A172 (cell line): ENCODE measurements at places on chromosomes 16 and 17. TPM values are rescaled to one million over a fixed set of nuclear protein-coding genes. Genes with fewer than 3 reads are reported as not detected.
A peak's percentile ranks its signal among the peaks of the same experiment; 100 is the strongest.

The CETP gene
- total RNA-seq: not detected in 2 replicates

- no peak for DNase-seq
Measured at GRCh38 chr16:30054959-30055553, 10.5 kb upstream of the ALDOA start.

The ADGRG1 gene
- total RNA-seq: 26.9 and 32.6 TPM in 2 replicates

GRCh38 chr17:62627219-62627903 lies at the start of gene MRC2:
Gene MRC2, plus strand, starts transcription at chr17:62627670. Its CDS starts 133 bp downstream, at chr17:62627803.
- peak; percentile 64 for DNase-seq

- no peak for DNase-seq
Measured at GRCh38 chr17:59365383-59365981, 34.0 kb downstream of the YPEL2 start.

The HSD17B1 gene
- 1.3 and 1.6 TPM in 2 replicates for total RNA-seq

DNA sequence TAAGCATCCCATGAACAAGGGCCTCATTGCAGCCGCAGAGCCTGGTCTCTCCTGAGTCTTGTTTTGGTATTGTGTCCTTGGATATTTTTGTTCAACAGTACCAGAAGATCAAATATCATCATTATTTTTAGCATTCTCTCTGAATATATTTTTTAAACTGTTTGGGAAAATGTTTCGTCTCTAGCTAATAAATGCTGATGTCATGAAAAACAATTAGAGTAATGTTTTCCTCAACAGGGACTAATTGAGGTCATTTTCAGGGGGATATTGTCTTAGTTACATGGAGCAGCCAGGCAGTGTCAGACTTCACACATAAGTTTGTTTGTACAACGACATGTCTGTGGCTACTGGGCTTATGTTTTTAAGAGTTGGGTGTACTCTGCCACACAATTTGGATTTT lies 805.3 kb upstream of the SOX9 start:
- no peak for DNase-seq

The KIF2B gene
- not detected in 2 replicates for total RNA-seq

The DNAH3 gene
- 0.07 TPM in 1 of 2 replicates, not detected in the other for total RNA-seq

GRCh38 chr17:72071330-72071729 lies 49.5 kb upstream of the SOX9 start:
- no peak for DNase-seq

The RPL38 gene
- 351 and 1,058 TPM in 2 replicates for total RNA-seq

GRCh38 chr17:78723957-78724356 lies 58.1 kb downstream of the CYTH1 start:
- no peak for DNase-seq

The VASN gene
- 87.4 and 100 TPM in 2 replicates for total RNA-seq

The CLDN6 gene
- total RNA-seq: 0.41 TPM in 1 of 2 replicates, not detected in the other

The NOD2 gene
- total RNA-seq: not detected in 2 replicates
